ENCODE measurements at places on chromosomes 13 and 19.

DNA sequence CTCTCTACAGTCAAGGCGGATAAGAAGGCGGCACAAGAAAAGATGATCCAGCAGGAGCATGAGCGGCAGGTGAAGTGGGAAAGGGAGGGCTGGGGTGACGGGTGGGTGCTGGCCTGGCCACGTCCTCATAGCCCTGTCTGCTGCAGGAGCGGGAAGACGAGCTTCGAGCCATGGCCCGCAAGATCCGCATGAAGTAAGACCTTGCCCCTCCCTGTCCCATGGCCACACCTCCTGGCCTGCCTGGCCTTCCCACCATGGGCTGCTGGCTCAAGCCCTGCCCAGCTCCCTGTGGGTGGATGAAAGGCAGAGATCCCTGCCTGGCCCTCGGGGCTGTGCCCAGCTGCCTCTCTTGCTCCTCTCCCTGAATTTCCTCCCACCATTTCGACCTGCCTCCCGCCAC, 7.2 kb downstream of the ZNF296 start:
- H3K4me3 ChIP-seq, result no peak overlapping the region
- no peaks in the 10 kb centered on the region for H3K27me3 ChIP-seq
- H3K27ac ChIP-seq, result no peak overlapping the region

- no peaks in the 10 kb centered on the region for H3K27me3 ChIP-seq
- DNase-seq, result no peak
- H3K4me3 ChIP-seq, result peak overlapping the region; percentile 84
- no peaks in the 10 kb centered on the region for H3K4me1 ChIP-seq
- H3K36me3 ChIP-seq, result peaks cover 5% of the 10 kb centered on the region
- peak overlapping the region; percentile 97 for H3K27ac ChIP-seq
Observed at GRCh38 chr13:30465343-30465592, 468 bp downstream of the HMGB1 start.

DNA sequence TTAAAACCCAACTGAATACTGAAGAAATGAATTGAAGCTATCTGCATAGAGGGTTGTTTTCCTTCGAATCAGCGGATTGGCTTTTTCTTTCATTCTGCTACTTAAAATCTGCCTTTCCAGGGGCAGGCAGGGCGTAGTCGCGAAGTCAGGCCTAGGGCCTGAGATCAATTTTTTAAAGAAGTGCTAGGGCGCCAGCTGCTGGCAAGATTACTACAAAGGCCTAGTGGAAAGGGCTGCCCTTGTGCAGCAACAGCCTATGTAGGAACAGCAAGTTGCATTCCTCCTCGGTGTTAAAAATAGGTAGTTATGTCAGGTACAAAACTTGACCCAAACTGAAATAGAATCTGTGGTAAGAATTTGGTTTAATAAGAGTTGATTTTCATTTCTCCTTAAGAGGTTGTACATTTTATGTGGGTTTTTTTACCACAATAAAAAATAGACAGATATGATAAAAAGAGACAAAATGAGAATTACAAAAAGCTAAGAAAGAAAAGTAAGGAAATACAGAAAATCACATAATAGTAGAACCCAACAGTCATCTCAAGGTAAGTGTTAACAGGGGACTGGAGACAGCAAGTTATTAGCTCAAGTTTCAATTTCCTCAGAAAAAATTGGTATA, 9.5 kb upstream of the URAD start:
- no peaks in the 10 kb centered on the region for H3K36me3 ChIP-seq

- H3K36me3 ChIP-seq, result no peaks in the 10 kb centered on the region
- H3K4me3 ChIP-seq, result no peak overlapping the region
Observed at GRCh38 chr13:64723724-64724123, 2506.4 kb downstream of the PCDH9 start.

DNA sequence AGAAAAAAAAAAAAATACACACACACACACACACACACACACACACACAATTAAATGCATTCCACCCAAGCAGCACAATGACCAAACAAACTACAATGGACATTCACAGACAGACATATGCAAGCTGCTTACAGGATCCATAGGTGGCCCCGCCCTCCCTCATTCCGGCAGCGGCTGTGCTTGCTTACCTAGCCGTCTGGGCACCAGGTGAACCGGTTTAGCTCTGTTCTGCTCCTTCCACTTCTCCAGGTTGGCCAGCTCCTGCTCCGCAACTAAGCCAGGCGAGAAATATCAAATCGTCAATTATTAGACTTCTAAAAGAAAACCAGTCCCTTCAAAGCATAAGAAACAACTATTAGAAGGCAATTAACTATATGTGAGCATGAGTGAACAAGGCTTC, 23.1 kb downstream of the EPSTI1 start:
- peak; percentile 60 for DNase-seq
- no peaks in the 10 kb centered on the region for H3K27me3 ChIP-seq
- H3K4me3 ChIP-seq, result no peak overlapping the region

DNA sequence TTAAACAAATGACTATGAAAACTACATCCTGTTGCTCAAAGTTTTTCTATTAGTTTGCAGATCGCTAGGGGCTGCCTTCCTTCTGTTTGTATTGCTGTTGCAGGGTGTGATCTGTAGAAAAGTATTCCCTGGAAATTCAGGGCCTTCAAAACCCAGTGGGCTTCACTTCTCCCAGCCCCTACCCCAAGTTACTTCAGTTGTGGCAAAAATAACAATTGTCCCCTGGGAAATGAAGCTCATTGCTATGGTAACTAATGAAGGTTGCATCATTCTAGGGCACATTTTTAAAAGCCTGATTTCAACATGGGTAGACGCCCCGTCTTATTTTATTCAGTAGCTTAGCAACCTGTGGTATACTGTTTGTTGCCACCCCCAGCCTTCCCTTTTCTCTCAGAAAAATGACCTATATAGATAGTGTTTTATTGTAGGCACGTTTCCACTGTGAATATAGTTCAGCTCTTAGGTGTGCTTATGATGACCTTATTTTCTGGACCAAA, 60.9 kb downstream of the WDFY2 start:
- no peak overlapping the region for H3K4me3 ChIP-seq
- H3K27me3 ChIP-seq, result no peaks in the 10 kb centered on the region

GRCh38 chr19:16153582-16154336, 10.3 kb downstream of the HSH2D start:
- H3K27me3 ChIP-seq, result no peaks in the 10 kb centered on the region
- H3K4me3 ChIP-seq, result no peak overlapping the region
- peak; percentile 40 for DNase-seq
- no peaks in the 10 kb centered on the region for H3K36me3 ChIP-seq
- H3K4me1 ChIP-seq, result no peaks in the 10 kb centered on the region

DNA sequence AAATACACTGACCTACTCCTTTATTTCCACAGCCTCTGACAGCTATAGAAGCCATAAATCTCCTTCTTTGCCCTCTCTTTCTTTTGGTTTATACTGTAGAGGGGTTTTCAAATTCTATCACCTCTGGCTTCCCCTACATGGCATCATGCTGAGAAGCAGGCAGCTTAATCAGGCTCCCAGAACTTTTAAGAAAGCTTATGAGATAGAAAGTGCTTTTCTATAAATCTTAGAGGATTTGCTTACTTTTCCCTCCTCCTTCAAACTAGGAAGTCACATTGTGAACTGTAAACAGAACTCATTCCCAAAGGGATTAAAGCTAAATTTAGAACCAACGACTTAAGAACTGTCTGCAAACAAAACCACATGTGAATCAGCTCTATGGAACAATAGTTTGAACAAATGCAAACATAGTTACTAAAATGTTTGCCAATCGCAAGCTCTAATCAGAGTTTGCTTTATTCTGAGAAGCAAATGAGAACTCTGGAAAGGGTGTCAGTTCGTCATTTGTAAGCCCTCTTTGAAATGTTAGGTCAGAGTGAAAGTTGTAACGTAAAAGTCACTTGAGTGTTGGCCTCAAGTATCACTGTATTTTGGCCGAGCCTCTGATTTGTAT, 344.1 kb downstream of the RFC3 start:
- peak; percentile 55 for DNase-seq
- H3K36me3 ChIP-seq, result no peaks in the 10 kb centered on the region
- H3K27ac ChIP-seq, result no peak overlapping the region
- peaks cover 6% of the 10 kb centered on the region for H3K4me1 ChIP-seq

GRCh38 chr13:73303851-73304250, 245.0 kb downstream of the KLF5 start:
- no peak overlapping the region for H3K27ac ChIP-seq
- H3K36me3 ChIP-seq, result no peaks in the 10 kb centered on the region
- H3K4me1 ChIP-seq, result peaks cover 5% of the 10 kb centered on the region
- peak; percentile 67 for DNase-seq
- H3K4me3 ChIP-seq, result no peak overlapping the region

- H3K4me1 ChIP-seq, result peaks cover 4% of the 10 kb centered on the region
- peak overlapping the region; percentile 20 for H3K27ac ChIP-seq
- peak overlapping the region; percentile 93 for H3K4me3 ChIP-seq
- no peaks in the 10 kb centered on the region for H3K36me3 ChIP-seq
Observed at GRCh38 chr19:4722671-4723594, 709 bp downstream of the DPP9 start.

GRCh38 chr13:20369886-20370361, 137.8 kb upstream of the GJB6 start:
- no peaks in the 10 kb centered on the region for H3K27me3 ChIP-seq
- H3K4me3 ChIP-seq, result no peak overlapping the region
- no peaks in the 10 kb centered on the region for H3K36me3 ChIP-seq
- DNase-seq, result no peak
- no peaks in the 10 kb centered on the region for H3K4me1 ChIP-seq

DNA sequence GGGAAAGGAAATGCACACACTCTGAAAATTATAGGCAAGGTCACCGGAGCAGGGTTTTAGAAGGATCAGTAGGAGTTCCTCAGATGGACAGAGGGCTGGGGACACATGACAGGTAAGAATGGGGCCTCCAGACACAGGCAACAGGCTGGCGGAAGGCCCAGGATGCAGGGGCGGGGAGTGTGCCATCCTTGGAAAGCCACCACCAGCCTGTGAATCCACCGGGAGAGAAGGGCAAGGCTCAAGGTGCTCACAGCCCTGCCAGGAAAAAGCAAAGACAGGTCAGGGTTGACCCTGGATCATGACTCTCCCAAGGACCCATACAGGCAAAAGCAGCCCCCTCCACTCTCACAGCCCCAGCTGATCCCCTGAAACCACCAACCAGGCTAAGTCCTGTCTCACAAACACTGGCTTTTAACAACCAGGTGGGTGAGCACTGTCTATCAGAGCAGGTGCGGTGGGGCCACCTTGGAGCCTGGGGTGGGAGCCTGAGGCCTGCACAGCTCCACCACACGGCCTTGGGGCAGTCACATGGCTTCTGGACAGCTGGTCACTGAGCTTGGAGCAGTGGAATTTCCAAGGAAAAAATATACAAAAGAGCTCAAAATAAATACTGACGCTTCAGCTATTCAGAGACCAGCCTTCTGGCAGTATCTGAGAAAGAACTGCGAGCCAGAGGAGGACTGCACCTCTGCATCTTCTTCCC, 35.2 kb upstream of the ISYNA1 start:
- H3K27ac ChIP-seq, result no peak overlapping the region
- no peaks in the 10 kb centered on the region for H3K36me3 ChIP-seq
- no peak for DNase-seq
- H3K4me3 ChIP-seq, result no peak overlapping the region
- H3K4me1 ChIP-seq, result no peaks in the 10 kb centered on the region

DNA sequence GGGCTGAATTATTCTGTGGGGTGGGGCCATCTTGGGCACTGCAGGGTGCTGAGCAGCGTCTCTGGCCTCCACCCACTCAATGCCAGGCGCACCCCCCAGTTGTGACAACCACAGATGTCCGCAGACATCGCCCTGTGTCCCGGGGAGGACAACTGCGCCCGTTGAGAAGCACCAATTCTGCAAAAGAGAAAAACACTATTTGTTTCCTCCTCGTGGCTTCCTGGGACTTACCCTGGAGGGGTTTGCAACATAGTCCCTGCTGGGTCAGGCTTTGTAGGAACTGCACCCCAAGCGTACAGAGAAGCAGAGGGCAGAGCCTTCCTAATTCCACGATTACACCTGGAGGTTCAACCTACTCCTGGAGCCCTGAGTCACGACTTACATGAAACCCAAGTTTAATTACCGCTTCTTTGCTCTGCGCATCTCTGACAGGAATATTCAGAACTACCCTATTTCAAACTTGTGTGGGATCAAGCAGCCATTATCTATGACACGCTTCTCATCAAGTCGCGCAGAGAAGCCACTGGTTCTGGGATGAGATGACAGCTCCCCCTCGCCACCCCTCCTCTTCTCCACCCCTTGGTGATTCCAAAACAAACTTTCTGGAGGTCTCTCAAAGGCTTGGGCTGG, 11.1 kb upstream of the SLC39A3 start:
- no peak overlapping the region for H3K4me3 ChIP-seq
- H3K27me3 ChIP-seq, result no peaks in the 10 kb centered on the region
- H3K36me3 ChIP-seq, result peaks cover 5% of the 10 kb centered on the region
- H3K27ac ChIP-seq, result no peak overlapping the region
- no peak for DNase-seq

- no peak for DNase-seq
- H3K27me3 ChIP-seq, result no peaks in the 10 kb centered on the region
- H3K4me3 ChIP-seq, result no peak overlapping the region
- H3K4me1 ChIP-seq, result no peaks in the 10 kb centered on the region
Observed at GRCh38 chr19:6691342-6691741, 21.4 kb upstream of the TNFSF14 start.

DNA sequence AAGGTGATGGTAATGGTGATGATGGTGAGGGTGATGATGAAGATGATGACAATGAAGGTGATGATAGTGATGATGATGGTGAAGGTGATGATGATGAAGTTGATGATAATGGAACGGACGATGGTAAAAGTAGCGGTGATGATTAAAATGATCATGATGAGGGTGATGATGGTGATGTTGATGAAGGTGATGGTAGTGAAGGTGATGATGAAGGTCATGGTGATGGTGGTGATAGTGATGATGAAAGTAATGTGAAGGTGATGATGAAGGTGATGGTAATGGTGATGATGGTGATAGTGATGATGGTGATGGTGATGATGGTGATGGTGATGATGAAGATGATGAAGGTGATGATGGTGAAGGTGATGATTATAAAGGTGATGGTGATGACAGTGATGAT, 66.1 kb downstream of the MBD3L2B start:
- no peak overlapping the region for H3K27ac ChIP-seq
- no peaks in the 10 kb centered on the region for H3K36me3 ChIP-seq
- H3K4me1 ChIP-seq, result no peaks in the 10 kb centered on the region
- H3K27me3 ChIP-seq, result no peaks in the 10 kb centered on the region
- DNase-seq, result no peak
- H3K4me3 ChIP-seq, result no peak overlapping the region

- H3K4me1 ChIP-seq, result no peaks in the 10 kb centered on the region
- no peaks in the 10 kb centered on the region for H3K36me3 ChIP-seq
- H3K27ac ChIP-seq, result no peak overlapping the region
Observed at GRCh38 chr19:5680084-5680436, 256 bp downstream of the MICOS13 start.

GRCh38 chr19:925087-925525, 729 bp upstream of the ARID3A start:
- peaks cover 11% of the 10 kb centered on the region for H3K27me3 ChIP-seq
- peak overlapping the region; percentile 94 for H3K27ac ChIP-seq
